Naive B cell (primary cell): ENCODE measurements at places on chromosomes 12 and 14.

DNA sequence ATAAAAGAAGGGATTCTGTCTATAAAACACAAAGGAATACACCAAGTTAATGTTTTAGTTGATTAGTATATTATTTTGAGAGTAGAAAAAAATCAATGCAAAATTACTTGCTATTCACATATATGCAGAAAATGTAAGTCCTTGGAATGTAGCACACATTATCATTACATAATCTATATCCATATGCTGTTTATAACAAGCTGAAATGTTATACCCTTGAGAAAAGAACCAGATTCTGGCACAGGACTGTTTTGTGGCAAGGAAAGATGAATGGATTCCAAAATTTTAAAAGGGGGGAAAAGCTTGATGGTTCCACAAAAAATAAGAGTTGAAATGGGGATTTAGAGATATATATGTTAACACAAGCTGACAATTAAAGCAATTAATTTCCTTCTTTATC is 153.6 kb downstream of the MSRB3 start:
- DNase-seq, result no peak

DNA sequence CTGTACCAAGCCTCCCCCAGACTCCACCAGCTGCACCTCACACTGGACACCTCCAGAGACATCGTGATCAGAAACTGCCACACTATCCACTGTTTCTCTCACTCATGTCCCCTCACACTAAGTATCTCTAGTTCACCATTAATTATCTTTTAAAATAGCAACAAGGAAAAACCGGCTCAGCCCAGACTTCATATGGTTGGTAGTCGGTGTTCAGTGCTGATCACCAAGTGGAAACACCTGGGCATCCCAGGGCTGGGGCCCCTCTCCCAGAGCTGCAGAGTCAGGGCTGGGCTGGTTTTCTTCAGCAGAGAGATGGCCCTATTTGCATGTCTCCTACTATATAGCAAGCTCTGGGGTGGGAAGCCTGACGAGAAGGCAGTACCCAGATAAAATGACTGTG is 1140.0 kb downstream of the TMEM121 start:
- no peak for DNase-seq

DNA sequence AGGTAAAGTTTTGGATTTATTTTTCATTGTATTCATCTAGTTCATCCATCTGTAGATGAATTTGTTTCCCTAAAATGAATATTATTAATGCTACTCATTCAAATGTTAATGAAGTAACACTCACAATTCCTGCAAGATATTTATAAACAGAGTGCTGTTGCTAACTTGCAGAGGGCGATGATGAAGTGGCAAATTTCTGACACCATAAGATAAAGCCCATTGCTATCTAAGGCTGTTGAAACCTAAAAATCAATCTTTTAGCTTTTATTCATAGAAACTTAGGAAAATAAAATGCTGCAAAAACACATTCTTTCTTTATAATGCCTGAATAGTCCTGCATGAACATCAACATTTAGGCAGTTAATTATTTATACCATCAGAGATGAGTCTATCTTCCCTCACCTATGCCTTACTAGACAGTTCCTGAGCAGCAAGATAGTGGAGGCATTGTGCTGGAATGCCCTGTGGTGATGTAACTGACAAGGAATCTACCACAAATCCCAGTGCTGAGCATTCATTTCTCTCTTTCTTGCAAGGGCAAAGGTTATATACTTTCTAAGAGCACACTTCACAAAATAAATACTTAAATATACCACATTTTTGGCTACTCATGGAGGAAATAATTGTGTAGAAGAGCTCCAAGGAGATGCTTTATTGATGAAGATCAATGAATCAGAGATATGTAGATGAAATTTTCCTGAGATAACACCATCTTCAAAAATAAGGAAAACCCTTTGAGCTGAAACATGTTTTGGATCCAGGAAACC is 57.6 kb downstream of the LMNTD1 start:
- no peak for DNase-seq

GRCh38 chr14:55477680-55478079 is 37.3 kb upstream of the TBPL2 start:
- no peak for DNase-seq

DNA sequence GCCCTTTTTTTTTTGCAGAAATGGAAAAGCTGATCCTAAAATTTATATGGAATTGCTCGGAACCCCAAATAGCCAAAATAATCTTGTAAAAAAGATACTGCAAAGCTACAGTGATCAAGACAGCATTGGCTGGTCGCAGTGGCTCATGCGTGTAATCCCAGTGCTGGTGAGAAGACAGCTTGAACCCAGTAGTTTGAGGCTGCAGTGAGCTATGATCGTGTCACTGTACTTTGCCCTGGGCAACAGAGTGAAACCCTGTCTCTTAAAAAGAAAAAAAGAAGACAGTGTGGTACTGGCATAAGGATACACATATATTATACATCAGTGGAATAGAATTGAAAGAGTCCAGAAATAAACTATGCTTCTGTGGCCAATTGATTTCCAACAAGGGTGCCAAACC is 5.4 kb downstream of the ITGB7 start:
- DNase-seq, result no peak

GRCh38 chr12:46453428-46453827 is 80.9 kb upstream of the SLC38A2 start:
- DNase-seq, result no peak

GRCh38 chr12:79086541-79087296 is 222.1 kb downstream of the SYT1 start:
- no peak for DNase-seq
